KBM-7 (cell line): ENCODE measurements at places on chromosomes 2 and 18.

GRCh38 chr2:9982248-9982647, 30.8 kb downstream of the GRHL1 start:
- no peak for DNase-seq

DNA sequence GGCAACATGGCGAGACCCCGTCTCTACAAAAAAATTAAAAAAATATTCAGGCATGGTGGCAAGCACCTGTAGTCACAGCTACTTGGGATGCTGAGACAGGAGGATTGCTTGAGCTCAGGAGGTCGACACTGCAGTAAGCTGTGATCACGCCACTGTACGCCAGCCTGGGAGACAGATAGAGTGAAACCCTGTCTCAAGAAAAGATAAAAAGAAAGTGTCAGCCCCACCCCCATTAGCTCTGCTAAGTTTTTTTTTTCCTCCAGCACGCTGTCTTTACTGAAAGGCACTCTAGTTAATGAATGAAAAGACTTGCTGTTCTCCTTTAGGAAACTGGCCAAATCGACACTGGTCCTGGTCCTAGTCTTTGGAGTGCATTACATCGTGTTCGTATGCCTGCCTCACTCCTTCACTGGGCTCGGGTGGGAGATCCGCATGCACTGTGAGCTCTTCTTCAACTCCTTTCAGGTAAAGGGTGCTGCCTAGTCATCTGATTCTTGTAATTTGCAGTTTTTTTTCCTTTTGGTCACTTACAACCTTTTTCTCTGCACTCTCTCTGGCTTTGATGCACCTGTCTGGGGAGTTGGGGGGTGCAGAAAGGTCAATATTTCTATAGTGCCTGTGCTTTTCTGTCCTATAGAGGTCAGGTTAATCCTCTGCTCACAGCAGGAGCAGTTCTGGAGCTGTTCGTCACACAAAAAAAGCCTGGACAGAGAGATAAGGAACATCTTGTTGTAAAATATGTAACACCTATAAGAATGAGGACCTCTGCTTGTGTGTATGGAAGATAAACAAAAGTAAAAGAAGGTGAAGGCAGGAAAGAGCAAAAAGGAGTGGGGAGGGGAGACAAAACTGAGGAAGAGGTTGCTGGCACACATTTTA, 82.3 kb downstream of the PTH2R start:
- no peak for DNase-seq

DNA sequence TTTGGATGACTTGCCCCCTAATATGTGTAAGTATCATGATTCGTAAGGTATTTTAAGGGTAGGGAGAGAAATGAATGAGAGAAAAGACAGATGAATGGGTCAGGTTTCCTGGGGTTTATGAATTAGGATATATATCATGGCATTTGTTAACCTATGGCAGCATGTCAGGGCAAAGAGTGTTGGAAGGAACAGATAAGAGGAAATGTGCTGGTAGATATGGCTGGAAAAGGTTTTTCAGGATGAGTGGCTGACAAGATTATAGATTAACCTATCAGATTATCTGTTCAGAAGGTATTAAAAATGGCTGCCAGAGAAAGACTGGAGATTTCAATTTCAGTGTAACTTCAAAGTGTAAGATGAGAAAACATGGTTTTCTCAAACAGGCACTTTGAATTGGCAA, 67.8 kb downstream of the SRBD1 start:
- no peak for DNase-seq

GRCh38 chr18:28411806-28412205, 234.9 kb upstream of the CDH2 start:
- no peak for DNase-seq

DNA sequence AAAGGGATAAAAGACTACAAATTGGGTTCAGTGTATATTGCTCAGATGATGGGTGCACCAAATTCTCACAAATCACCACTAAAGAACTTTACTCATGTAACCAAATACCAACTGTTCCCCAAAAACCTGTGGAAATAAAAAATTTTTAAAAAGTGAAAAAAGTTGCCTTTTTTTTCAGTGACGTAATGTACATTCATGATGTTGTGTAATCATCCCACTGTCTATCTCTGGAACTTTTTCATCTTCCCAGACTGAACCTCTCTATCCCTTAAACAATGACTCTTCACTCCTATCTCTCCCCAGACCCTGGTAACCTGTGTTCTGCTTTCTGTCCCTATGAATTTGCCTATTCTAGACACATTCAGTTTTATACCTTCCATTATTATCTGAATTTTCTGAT, 19.0 kb upstream of the GALR1 start:
- DNase-seq, result no peak

DNA sequence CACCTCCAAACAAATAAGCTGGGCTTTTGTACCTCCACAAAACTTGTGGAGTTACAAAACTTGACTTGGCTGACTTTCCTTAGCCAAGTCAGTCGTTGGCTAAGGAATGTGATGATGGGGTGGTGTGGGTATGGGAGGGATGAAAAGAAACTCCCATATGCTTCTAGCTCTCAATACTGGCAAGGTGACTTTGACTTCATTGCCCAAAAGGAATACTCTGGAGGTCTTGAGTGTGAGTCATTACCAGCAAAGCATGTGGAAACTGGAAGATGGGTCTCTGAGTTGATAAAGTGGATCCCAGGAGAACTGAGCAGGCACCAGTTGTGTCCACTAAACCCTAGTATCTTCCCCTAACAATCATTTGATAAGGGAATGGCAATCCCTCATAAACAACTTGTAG, 226.7 kb downstream of the GULP1 start:
- no peak for DNase-seq
